ENCODE measurements at places on chromosomes 12 and 14.
A peak's percentile ranks its signal among the peaks of the same experiment; 100 is the strongest.

- no peak for DNase-seq
Observed at GRCh38 chr12:79645235-79645630, 45.5 kb downstream of the PAWR start.

- no peak for DNase-seq
Observed at GRCh38 chr14:63996016-63996415, 143.2 kb downstream of the SYNE2 start.

DNA sequence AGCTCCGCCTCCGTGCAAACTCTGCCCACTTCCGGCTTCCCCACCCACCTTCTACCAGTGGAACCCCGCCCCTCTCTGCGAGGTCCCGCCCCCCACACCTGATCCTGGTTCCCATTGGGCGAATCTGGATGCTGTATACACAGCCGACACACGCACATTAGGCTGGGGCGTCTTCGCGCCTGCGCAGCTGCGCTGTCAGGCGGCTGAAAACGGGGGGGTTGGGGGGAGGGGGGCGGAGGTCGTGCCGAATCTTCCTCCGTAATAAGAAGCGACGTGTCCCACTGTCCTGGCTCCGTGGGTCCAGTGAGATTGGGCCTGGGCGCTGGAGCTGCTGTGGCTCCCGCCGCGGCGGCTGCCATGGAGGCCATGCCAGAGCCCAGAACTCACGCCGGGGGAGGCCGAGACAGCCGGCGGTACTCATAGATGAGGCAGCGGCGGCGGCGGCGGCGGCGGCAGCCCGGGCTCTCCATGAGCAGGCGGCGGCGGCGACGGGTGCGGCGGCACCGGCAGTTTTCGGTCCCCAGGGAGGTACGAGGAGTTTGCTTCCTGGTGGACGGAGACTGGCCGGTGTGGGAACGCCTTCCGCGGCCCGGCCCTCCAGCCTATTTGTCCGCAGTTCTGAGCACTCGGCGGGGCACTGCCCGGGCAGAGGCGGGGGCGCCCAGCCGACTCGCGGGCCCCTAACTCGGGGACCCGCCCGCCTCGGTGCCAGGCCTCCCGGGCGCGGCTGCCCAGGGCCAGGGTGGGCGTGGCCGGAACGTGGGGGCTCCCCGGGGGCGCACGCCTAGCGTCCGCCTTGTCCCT lies 64.5 kb downstream of the KLHL28 start:
- peak; percentile 98 for DNase-seq

DNA sequence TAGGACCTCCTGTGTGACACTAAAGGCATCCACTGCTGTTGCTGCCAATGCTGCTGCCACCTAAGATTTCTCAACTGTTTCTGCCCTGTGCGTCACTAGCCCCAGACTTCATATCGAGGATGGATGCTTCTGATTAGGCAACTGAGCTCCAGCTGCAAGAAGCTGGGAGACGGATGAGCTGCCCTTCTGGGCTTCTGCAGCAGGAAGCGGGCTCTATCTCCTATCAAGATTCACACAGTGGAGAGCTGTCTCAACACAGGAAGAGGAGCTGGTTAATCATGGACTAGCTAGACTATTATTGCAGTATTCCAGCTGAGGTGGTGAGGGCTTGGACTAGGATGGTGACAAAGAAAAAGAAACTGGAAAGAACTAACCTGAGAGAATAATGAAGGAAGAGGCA lies 59.2 kb upstream of the PELI2 start:
- DNase-seq, result no peak

GRCh38 chr14:33836900-33837577 lies 113.8 kb downstream of the EGLN3 start:
- DNase-seq, result no peak

DNA sequence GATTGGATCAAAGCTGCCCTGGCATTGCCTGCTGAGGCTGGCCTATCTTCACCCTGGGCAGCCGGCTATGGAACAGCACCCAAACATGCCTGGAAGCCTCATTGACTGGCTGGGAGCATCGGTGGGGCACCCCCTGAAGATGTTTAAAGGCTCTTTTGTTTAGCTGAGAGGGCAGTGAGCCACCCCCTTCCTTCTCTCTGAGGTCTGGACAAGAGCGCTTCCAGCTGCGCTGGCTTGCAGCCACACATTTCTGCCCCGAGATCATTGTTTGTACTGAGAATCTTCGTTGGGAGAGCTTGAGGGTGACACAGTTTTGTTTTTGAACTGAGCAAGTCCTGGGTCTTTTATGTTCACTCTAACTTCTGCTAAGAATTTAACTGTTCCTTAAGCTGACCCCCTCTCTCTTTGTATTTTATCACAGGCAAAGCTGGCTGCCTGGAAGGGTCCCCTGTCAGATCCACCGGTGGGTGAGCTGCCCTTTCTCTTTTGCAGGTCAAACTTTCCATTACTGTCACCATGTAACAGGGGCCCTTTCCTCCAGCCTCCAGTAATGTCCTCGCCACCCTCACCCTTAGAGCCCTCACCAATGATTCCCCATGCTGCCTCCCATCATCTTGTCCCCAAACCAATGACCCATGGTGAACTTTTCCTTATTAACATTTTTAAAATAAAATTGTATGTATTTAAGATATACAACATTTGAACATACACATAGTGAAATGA lies 212.2 kb downstream of the KIF26A start:
- no peak for DNase-seq

DNA sequence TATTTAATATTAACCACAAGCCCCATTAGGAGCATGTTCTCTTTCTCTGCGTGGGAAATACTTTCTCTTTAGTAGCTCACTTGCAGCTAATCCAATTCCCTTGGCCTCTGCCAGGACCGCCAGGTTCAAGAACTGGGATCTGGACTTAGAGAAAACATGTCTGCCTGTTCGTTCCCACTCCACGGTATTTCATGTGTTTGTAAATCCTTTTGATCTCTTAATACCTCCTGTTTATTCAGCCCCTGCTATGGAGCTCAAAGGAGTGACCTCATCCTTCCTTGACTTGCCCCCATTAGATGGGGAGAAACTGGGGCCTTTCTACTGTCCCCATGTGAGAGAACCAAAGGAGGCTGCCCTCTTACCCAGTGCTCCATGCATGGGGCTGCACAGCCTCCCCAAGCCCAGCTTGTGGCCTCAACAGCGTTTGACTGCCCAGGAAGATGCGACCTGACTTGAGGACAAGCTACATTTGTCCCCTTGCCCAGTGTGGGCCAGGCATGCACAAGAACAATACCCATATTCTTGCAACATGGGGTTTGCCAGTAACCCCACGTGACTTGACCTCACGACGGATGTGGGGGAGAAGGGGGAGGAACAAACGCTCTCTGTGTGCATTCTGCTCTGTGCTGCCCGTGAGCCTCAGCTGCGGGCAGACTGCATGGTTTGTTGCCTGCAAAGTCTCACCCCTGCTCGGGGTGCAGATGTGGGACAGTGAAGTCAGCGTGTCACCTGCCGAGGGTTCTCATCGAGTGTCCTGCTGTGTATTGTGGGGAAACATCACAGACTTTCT lies 30.3 kb downstream of the CD9 start:
- peak; percentile 57 for DNase-seq

DNA sequence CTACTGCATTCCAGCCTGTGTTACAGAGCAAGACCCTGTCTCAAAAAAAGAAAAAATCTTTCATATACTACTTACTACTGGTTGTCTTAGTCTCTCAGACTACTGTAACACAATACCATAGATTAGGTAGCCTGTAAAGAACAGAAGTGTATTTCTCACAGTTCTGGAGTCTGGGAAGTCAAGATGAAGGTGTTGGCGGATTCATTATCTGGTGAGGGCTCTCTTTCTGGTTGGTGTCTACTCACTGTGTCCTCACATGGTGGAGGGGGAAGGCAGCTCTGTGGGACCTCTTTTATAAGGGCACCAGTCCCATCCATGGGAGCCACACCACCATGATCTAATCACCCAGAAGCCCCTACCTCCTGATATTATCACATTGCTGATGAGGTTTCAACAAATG lies 14.4 kb downstream of the WDR20 start:
- no peak for DNase-seq

- no peak for DNase-seq
Observed at GRCh38 chr12:130606231-130606630, 109.9 kb downstream of the RIMBP2 start.

DNA sequence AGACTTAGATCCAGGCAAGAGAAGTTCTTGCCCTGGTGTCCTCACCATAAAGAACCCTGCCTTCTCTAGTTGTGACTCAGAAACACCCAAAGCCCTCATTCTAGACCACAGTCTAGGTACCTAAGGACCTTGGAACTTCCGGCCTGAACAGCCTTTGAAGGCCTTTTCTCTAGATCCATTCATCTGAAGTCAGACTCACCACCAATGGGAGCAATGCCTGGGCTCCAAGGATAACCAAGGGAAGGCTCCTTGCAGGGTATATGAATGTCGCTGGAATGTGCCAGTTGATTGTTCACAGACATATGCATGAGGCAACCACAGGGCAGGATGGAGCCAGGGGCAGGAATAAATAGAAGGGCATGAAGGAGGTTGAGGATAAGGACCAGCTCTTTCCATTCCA lies 86.3 kb downstream of the PLCZ1 start:
- no peak for DNase-seq

- DNase-seq, result no peak
Observed at GRCh38 chr12:11765421-11765816, 115.9 kb downstream of the ETV6 start.

- DNase-seq, result no peak
Observed at GRCh38 chr12:91662021-91662420, 479.4 kb upstream of the DCN start.

DNA sequence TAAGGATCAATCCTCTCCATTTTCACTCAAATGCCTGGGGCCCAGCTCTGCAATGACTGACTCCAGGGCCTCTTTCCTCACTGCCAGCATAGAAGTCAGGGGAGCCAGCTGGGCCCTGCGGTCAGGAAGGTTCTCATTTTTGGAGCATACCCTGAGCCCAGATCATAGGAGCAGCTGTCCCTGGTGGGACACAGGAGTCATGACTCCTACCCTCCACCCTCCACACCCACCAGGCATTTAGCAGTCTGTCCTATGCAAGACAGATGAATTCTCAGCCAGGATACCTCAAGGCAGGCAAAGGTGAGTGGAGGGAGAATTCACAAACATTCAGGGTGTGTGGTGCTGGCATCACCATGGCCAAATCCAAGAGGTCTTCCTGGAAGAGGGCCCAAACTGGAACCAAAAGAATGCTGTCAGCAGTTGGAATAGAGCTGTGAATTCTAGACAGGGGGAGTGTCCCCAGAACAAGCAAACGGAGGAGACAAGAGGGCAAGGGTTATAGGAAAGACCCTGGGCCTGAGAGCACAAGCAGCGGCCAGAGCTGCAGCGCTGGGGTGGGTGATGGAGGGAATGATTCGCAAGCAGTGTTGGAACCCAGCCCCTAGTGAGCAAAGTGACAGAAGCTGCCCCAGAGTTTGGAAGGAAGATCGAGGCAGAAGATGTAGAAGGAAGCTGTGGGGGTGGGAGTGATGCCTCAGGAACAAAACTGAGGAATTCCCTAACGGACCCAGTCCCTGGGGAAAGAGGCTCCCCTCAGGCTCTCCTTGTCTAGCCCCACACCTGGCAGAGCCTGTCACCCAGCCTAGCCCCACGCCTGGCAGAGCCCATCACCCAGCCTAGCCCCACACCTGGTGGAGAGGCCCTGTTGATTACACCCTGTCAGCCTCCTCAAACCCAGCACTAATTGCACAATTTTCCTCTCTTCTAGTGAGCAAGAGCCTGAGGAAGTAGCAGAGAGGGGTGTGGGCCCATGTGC lies 4.5 kb upstream of the REM2 start:
- DNase-seq, result no peak

GRCh38 chr12:13112968-13113367 lies 9.5 kb upstream of the GSG1 start:
- DNase-seq, result no peak

- DNase-seq, result no peak
Observed at GRCh38 chr12:76216585-76217472, 131.4 kb downstream of the BBS10 start.

DNA sequence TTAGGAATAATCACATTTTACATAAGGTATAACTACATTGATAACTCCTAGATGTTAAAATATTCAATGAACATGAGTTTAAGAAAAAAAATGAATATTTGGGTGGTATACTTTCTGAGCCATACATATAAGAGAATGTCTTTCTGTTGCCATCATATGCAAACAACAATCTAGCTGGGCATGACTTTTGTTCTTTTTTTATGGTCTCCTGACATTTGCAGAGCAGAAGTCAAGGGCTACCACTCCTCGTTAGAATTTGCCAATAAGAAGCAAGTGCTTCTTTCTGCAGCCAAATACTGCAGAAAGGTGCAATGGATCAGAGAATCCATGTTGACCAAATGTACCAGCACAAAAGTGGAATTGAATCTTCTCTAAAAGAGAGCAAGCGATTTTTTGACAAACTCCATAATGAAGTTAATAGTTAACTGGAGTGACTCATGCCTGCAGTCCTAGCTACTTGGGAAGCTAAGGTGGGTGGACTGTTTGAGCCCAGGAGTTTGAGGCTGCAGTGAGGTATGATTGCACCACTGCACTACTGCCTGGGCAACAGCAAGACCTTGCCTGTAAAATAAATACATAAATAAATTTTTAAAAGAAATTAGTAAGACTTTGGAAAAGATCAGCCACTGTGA lies 25.5 kb upstream of the CCDC91 start:
- DNase-seq, result no peak

DNA sequence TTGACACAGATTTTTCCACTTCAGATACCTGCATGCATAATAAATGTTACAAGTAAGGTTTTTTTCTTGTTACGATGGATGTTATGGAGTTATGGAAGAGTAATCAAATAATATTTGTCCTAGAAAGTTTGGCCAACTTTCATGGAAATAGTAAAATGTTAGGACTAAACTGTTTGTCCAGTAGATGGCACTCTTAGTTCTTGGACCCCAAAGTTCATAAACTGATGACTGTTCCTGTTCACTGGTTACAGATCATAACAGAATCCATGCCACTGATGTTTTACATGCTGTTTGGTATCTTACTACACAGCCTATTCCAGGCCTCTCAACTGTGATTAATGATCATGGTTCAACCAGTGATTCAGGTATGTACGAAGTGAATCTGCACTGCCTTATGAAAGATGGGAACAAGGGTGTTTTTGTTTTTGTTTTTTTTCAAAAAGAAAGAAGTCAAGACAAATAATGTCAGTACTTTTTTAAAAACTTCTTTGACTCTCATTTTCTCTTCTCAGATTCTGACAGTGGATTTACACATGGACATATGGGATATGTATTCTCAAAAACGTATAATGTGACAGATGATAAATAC lies 48.8 kb upstream of the SLCO1C1 start:
- no peak for DNase-seq

GRCh38 chr12:3882896-3883564 lies 9.8 kb upstream of the PARP11 start:
- DNase-seq, result no peak

DNA sequence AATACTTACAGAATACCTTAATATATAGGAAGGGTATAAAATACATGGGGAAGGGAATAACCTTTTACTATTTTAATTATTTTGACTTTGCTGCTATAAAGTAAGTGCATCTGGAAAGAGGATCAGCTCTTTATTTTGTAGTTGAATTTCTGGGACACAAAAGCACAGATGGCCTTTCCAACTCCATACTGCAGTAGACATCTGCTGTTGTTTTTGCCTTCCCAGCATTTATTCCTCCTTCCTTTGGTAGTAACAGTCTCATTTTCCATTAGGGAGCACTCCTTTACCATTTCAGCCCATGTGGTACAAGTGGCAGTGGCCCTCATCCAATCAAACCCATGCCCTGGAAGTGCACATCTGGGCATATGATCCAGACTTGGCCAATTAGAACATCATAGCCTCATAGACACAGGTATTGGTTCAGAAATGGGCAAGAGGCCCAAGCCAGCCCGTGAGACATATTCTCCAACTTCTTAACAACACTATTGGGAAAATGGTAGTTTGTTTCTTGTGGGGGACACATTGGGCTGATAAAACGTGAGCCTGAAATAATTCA lies 64.8 kb upstream of the YARS2 start:
- no peak for DNase-seq

GRCh38 chr12:27164330-27165040 lies 79.6 kb upstream of the STK38L start:
- DNase-seq, result no peak
